ENCODE measurements at places on chromosomes 13 and 19. TPM values are rescaled to one million over a fixed set of nuclear protein-coding genes. Genes with fewer than 3 reads are reported as not detected.

DNA sequence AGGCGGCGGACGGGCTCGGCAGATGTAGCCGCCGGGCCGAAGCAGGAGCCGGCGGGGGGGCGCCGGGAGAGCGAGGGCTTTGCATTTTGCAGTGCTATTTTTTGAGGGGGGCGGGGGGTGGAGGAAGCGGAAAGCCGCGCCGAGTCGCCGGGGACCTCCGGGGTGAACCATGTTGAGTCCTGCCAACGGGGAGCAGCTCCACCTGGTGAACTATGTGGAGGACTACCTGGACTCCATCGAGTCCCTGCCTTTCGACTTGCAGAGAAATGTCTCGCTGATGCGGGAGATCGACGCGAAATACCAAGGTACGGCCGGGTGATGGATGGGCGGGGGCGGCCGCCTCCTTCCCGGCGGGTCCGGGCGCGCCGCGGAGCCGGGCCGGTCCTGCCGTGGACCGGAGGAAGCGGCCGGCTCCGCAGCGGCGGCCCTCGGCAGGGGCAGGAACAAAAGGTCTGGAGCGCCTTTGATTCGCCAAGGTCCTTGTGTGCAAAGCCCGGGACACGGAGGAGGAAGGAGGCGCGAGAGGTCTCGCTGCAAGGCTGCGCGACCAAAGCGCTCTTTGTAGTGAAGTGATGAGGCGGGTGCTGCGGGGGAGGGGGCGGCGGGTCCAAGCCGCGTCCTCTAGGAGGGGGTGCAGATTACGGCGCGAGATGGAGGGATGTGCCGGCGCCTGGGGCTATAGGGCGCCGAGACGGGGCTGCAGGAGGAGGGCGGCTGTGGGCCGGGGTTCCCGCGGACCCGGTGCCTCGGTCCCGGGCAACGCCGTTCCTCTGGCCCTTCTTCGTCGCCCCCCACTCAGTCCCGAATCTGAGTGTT, 689 bp downstream of the ING1 start:
- no peaks in the 10 kb centered on the region for H3K27me3 ChIP-seq
- no peaks in the 10 kb centered on the region for H3K36me3 ChIP-seq
- peaks cover 5% of the 10 kb centered on the region for H3K4me1 ChIP-seq
- peak; percentile 36 for DNase-seq
- H3K4me3 ChIP-seq, result peak overlapping the region; percentile 88

The SIGLEC9 gene
- total RNA-seq, result 0.77 TPM

DNA sequence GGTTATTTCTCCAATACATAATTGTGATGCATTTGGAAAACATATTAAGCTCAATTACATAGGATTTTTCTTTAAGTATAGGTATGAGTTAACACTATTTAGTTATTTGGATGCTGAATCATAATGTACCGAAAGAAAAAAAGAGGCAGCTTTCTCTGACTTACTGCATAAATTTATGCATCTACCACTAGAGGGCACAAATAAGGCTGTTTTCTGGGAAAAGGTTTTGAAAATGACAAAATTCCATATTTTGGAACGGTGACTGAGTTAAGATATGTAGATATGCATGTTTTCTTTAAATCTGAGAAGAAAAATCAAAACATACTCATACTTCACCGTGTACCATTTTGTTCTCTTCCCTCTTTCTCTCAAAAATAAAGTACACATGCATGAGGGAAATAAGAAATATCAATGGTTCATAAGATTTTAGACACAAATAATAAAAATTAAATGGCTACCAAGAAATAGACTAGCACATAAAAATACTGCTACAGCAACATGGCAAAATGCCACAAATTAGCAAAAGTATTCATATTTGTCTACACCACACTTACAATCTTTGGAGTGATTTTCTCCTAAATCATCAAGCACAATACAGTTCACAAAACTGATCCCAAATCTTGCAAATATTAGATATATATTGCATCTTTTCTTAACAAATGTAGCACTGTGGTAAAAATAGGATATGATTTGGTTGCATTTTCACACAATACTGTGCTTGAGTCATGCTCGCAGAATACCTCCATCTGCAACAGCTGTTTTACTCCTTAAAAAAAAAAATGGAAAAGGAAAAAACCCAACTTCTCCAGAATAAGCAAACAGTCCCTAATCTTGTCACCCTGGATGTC, 260.0 kb downstream of the FGF14 start:
- no peaks in the 10 kb centered on the region for H3K36me3 ChIP-seq
- H3K4me3 ChIP-seq, result no peak overlapping the region
- H3K27ac ChIP-seq, result no peak overlapping the region
- H3K4me1 ChIP-seq, result no peaks in the 10 kb centered on the region

GRCh38 chr13:82458169-82458568, 1424.1 kb downstream of the SLITRK1 start:
- no peaks in the 10 kb centered on the region for H3K36me3 ChIP-seq
- H3K27ac ChIP-seq, result no peak overlapping the region
- no peaks in the 10 kb centered on the region for H3K27me3 ChIP-seq
- H3K4me1 ChIP-seq, result no peaks in the 10 kb centered on the region

DNA sequence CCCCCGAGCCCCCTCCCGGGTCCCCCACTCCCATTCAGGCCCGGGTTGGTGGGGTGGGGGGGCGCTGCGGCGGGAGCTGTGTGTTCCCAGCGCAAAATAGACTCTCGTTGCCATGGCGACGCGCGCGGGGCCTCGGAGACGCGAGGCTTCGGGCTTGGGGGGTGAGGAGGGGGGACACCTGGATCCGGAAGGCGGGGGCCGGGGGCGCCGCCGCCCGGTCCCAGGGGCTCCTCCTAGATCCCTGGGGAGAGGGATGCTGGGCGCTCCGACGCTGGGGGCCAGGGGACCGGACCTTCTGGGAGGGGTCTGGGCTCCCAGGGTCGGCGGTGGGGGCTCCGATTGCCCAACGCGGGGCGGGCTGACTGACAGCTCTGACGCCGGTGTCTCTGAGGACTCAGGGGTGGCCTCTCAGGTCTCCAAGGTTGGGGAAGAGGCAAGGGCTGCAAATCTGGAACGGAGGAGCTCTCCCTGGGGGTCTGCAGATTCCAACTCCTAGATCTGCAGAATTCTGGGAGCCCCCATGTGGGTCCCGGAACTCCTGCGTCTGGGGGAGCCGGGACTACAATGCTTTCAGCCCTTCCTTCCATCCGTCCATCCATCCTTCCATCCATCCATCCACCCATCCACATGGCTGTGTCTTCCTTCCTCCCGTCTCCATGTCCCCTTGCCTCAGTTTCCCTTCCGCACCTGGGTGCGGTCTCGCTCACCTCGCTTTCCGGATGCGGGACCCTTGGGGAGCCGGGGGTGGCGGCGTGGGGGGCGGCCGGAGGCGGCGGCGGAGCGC, 9.1 kb upstream of the SHISA7 start:
- DNase-seq, result no peak
- H3K4me3 ChIP-seq, result no peak overlapping the region
- H3K27me3 ChIP-seq, result peaks cover 9% of the 10 kb centered on the region
- no peak overlapping the region for H3K27ac ChIP-seq
- no peaks in the 10 kb centered on the region for H3K36me3 ChIP-seq

The PCDH17 gene
- total RNA-seq, result 2.5 TPM

DNA sequence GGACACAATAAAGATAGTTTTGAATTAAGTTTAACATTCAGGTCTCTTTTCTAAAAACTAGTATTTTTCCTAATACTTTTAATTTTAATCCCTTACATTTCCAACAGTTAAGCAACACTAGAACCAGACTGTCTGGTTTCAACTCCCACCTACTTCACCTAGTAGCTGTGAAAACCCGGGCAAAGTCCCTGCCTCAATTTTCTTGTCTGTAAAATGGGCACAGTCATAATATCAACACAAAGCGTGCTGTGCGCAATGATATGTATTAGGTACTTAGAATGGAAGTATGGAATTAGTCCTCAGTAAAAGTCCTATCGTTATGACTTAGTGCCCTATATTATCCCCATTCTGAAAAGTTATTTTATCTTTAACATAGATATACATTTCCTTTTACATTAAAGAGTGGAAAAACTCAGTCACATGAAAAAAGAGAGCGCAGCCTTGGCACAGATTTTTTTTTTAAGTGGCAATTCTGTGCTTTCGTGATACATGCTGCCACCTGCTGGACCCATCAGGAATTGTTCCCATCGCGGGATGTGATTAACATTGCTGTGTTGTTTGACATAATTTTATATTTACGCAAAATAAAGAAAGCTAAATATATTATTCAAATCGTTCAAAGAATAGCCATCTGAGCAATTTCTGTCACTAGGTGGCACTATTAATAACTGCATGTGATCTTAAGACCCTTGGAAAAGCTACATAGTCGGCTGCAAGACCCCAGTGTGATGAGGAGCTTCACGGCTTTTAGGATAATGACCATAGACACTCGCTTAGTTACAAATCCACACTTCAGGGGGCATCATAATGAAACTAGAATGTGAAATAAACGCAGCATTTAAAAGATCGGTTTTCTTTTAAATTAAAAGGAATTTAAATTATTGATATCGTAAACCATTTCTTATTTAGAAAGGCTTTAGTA, 59.9 kb downstream of the LIG4 start:
- no peak overlapping the region for H3K27ac ChIP-seq
- DNase-seq, result no peak
- H3K4me1 ChIP-seq, result no peaks in the 10 kb centered on the region
- no peaks in the 10 kb centered on the region for H3K27me3 ChIP-seq
- H3K36me3 ChIP-seq, result no peaks in the 10 kb centered on the region
- no peak overlapping the region for H3K4me3 ChIP-seq

Data from prostate gland (tissue), 2 donors.